ENCODE measurements at places on chromosomes 3 and 15. TPM values are rescaled to one million over a fixed set of nuclear protein-coding genes. Genes with fewer than 3 reads are reported as not detected.

NPAP1 gene
- total RNA-seq, result not detected

LEKR1 gene
- 1.4 TPM for total RNA-seq

GOLGA6B gene
- not detected for total RNA-seq

KNL1 gene
- 0.52 TPM for total RNA-seq

CEP63 gene
- 23.1 TPM for total RNA-seq

HERC2 gene
- 61.5 TPM for total RNA-seq

NOX5 gene
- total RNA-seq, result 0.09 TPM

MYRIP gene
- 6.7 TPM for total RNA-seq

CYP1A2 gene
- total RNA-seq, result not detected

RLBP1 gene
- not detected for total RNA-seq

ACKR2 gene
- total RNA-seq, result 20.6 TPM

BUB1B gene
- total RNA-seq, result 0.86 TPM

TIMP4 gene
- 19.2 TPM for total RNA-seq

RBM5 gene
- 108 TPM for total RNA-seq

GABRB3 gene
- 1.9 TPM for total RNA-seq

PTPN9 gene
- total RNA-seq, result 23.5 TPM

AQP9 gene
- total RNA-seq, result 4.0 TPM

KLHL6 gene
- 3.0 TPM for total RNA-seq

MNS1 gene
- 2.2 TPM for total RNA-seq

GALNT15 gene
- 130 TPM for total RNA-seq

KIAA1143 gene
- 27.2 TPM for total RNA-seq

CHRNA7 gene
- 1.3 TPM for total RNA-seq

LRRC31 gene
- not detected for total RNA-seq
